Effector memory CD8-positive, alpha-beta T cell (primary cell): ENCODE measurements at places on chromosomes 2 and 18.

- peak; percentile 73 for DNase-seq
Observed at GRCh38 chr2:181456660-181457120, 496 bp upstream of the ITGA4 start.

DNA sequence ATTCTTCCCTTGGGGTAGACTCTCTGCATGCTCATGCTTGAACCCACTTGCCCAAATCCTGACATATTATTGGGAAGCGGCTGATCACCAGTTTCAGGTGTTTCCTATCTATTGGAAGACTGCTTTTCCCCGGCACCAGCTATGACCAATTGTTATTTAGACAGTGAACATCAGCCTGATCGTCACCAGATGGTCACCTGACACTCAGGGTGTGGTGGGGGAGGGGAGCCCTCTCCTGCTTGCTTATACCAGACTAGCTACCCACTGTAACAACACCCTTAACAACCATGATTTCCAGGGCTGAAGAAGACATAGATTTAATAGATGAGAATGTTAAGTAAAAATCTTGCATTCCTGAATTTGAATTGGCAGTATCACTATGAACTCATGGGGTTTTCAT, 44.3 kb downstream of the RBM43 start:
- DNase-seq = no peak

- no peak for DNase-seq
Observed at GRCh38 chr2:55416786-55417568, 2.7 kb downstream of the CCDC88A start.

- no peak for DNase-seq
Observed at GRCh38 chr2:206163251-206163880, 3.7 kb downstream of the EEF1B2 start.

DNA sequence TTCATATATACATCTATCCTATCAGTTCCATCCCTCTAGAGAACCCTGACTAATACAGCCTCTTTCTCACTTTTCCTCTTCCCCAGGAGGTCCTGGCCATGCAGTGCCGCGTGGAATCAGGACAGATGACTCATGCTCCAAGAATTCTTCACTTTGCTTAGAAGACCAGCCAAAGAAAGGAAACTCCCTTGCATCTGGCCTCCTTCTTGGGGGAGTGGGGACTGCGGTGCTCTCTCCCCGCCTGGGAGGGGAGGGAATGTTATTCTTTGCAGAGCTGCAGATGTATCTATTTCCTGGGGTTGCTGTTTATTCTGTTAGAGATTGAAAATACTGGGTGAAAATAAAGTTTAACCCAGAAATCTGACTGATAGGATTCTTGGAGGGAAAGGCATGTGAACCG, 111.5 kb upstream of the SH3BP4 start:
- DNase-seq = no peak

- no peak for DNase-seq
Observed at GRCh38 chr2:8627692-8628085, 54.2 kb upstream of the ID2 start.

DNA sequence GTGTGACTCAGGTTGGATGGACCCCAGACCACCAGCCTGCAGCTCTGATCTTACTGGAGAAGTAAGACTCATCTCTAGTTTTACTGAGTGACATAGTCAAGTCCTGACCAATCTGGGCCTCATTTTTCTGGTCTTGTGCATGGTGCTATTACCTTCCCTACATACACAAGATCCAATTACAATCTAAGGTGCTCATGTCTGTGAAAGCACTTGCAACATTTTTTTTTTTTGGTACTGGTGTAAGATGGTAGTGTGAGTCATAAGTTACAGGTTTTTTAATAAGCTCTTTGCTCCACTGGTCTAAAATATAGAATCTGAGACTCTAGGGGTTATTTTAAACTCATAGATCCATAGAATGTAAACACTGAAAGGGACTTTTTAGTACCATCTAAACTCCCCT, 117.3 kb upstream of the EFEMP1 start:
- no peak for DNase-seq

- DNase-seq = no peak
Observed at GRCh38 chr18:70991577-70991976, 702.7 kb downstream of the SOCS6 start.

DNA sequence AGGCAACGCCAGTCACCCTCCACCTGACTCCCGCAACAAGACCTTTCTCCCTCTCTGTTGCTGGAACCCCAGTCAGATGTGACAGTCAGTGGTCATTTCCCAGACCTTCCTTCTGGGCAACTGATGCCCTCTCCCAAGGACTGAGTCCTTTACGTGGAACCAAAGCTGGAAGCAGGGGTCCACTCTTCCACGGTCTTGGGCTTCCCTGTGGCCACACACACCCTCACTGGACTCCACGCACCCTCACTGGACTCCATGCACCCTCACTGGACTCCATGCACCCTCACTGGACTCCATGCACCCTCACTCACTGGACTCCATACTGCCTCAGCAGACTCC, 7.1 kb downstream of the PTMA start:
- DNase-seq = no peak

DNA sequence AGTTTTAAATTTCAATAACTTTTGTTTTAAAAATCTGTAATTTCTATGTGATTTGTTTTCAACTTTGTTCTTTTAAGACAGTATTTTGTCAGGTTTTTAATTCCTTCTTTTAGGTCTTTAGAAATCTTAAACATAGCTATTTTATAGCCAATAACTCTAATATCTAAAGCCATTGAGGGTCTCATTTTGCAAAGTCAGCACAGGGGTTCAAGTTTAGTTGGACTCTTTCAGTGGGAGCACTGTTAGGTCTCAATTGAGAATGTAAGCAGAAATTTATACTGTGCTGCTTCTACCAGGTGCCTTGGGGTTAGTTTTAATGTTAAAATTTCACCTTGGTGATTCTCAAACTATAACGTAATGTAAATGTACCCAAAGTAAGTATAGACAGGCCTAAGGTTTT, 105.3 kb upstream of the DNMT3A start:
- DNase-seq = no peak

- DNase-seq = no peak
Observed at GRCh38 chr2:55898386-55899040, 25.1 kb downstream of the EFEMP1 start.

DNA sequence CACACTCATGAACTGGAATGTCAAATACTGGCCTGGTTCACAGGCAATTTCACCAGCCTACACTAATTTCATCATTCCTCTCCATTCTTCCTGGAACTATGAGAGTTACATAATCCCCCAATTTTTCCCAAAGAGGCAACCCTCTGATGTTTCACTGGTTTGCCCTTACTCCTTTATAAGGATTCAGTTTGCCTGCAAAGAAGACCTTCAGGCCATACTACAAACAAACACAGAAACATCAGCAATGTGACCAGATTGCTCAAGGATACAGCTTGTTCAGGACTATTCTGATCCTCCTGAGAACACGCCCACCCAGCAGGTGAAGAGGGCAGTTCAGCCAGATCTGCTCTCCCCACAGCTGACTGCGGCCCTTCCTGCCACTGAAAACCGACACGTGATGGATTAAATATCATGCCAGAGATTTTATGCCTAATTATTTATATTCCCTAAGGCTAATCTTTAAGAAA, 215.5 kb downstream of the ETAA1 start:
- no peak for DNase-seq

- DNase-seq = no peak
Observed at GRCh38 chr2:17544256-17544655, 3.8 kb downstream of the VSNL1 start.
